ENCODE measurements at places on chromosomes 12 and 14.

DNA sequence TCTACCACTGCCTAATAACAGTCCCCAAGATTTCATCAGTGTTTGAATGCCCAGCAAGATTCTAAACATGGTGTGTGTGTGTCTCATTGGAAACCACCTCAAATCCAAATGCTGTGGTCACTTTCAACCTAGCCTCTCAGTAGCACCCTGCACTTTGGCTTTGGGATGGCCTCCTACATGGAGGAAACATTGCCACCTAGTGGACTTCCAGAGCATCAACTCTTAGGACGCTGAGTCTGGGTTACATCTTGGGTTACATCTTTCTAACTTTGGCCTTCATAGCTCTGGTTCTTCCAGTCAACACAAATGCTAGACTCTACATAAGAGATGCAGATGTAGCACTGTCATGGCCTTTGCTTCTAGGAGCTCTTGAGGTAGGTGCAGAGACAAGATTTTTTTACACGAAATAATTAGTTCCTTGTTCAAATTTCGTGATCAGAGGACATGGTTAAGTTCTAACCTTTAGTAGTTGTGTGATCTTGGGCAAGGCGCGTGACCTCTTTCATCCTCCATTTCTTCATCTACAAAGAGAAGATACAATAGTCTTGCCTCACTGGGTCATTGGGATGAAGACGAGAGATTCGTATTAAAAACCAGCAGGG, 113.5 kb upstream of the VASH1 start:
- peak; percentile 66 for DNase-seq

GRCh38 chr12:70698345-70698744, 61.1 kb upstream of the PTPRB start:
- no peak for DNase-seq

GRCh38 chr12:107651571-107652449, 33.8 kb upstream of the PWP1 start:
- no peak for DNase-seq

DNA sequence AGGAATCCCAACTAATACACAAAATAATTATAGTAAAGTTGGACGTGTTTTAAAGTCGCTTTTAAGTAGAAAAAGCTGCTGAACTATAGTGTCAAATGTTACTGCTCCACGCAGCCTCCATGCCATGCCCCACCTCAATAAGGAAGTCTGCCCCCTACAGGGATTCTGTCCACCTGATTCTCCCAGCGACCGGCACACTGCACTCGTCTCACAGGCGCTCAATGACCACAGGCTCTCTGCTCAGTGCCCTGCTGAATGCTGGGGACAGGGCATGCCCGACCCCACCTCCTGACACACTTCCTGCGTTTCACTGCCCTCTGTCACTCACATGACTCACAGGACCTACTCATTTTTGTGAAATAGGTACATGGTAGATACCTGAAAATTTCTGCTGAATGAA, 48.9 kb downstream of the BDKRB1 start:
- DNase-seq = peak; percentile 8

- no peak for DNase-seq
Observed at GRCh38 chr12:14481201-14481600, 86.5 kb downstream of the PLBD1 start.

DNA sequence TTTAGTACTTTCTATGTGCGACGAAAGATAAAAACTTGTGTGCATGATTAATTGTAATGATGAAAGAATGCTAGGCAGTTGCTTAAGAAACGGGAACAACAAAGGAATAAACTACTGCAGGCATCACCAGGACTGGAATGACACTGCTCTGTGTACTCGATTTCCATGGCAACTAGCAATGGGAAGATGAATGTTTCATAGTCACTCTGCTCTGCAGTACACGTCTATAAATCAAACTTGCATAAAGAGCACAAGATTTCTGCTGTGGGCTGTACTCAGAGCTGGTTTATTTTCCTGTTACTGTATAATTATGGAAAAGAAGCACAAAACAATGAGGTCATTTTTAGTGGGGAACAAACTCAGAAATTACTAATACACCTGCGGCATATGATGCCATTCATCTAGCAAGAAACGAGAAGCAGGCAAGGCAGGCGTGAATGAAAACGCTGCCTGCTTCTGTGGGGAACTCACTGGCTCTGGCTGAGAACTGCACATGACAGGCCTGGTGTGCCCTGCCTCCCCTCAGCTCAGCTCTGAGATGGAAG, 41.8 kb downstream of the EFCAB11 start:
- DNase-seq = peak; percentile 82

DNA sequence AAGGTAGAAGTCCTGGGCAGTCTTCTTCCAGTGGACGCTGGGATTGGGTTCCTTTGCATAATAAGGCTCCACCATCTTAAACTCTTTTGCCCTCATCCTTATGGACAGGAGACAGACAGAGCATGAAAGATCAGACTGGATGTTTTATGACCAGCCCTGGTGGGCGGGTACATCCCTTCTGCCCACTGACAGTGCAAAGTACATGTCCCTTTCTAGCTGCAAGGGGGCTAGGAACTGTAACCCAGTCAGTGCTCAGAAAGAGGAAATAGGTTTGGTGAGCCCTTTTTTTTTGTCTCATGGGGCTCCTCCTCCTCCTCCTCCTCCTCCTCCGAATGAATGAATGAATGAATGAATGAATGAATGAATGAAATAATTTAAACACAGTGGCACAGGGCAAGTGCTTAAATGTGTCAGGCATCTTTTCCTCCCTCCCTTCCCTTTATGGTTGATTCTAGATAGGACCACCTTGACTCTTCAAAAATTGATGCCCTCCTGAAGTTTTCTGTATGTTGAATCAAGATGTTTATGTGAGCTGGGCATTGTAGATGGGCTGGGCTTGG, 36.4 kb upstream of the HNF1A start:
- DNase-seq = no peak

GRCh38 chr12:127280393-127281275, 986.3 kb upstream of the TMEM132C start:
- no peak for DNase-seq

- no peak for DNase-seq
Observed at GRCh38 chr12:127803545-127803944, 463.4 kb upstream of the TMEM132C start.

- peak; percentile 7 for DNase-seq
Observed at GRCh38 chr12:29396774-29397173, 15.8 kb upstream of the ERGIC2 start.

DNA sequence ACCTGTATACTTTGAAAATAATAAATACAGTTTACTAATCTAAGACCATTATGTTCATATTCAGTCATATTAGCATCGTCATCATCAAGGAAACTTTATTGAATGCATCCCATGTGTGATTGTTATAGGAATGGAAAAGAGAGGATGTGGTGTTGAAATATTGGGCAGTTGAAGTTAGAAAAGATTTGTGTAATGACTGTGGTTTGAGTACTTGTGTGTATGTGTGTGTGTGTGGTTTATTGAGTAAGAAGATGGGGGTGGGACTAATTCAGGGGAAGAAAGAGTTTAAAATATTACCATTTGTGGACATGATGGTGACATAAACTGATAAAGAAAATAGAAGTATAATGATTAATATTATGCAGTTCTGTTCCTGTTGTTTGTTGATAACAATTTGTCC, 238.7 kb upstream of the SEL1L start:
- DNase-seq = no peak

GRCh38 chr14:56731187-56731586, 79.1 kb downstream of the OTX2 start:
- DNase-seq = no peak

GRCh38 chr12:50936821-50937530, 15.4 kb upstream of the HIGD1C start:
- no peak for DNase-seq

- DNase-seq = no peak
Observed at GRCh38 chr12:110050927-110051326, 2.6 kb upstream of the C12orf76 start.

DNA sequence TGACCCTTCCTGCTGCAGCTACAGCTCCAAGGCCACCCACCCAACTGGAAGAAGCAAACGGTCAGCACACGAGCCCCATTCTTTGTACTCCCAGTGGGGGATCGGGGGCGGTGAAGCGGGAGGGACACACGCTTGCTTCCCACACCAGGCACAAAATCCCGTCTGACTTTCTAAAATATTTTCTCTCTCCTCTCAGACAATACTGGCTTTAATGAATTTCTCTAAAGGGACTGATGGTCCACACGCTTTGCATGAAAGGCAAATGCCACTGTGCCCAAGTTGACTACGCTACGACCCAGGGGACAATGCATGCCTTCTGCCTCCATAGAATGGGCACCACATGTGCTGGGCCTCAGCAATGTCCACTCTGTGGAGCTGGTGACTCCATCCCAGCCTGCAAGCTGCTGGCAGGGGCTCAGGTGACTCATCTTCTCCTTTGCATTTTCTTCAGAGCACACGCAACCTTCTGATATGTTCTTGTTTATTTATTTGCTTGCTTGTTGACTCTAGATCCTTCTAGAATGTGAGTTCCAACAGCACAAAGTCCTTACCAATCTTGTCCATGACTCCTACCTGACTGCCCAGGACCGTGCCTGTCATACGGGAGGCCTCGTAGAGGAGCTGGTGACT, 15.6 kb downstream of the SYNE3 start:
- peak; percentile 69 for DNase-seq

DNA sequence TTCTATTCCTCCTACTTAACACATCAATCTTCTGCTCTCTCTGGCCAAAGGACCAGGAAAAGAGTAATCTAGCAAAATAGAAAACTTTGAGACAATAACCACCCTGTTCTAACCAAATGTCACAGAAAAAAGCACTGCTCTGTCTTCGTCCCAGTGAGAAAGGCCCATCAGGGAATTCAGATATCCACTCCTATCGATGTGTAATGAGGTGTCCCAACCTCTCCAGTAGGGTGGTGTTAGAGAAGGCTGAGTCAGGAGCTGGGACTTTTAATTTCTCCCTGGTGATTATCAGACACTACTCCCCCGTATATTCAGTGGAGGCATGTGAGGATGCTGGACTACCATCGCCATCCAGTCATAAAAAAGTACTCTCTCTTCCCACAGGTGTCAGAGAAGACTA, 130.3 kb downstream of the TMTC3 start:
- DNase-seq = peak; percentile 10

- no peak for DNase-seq
Observed at GRCh38 chr12:114779647-114780046, 95.7 kb upstream of the TBX3 start.

DNA sequence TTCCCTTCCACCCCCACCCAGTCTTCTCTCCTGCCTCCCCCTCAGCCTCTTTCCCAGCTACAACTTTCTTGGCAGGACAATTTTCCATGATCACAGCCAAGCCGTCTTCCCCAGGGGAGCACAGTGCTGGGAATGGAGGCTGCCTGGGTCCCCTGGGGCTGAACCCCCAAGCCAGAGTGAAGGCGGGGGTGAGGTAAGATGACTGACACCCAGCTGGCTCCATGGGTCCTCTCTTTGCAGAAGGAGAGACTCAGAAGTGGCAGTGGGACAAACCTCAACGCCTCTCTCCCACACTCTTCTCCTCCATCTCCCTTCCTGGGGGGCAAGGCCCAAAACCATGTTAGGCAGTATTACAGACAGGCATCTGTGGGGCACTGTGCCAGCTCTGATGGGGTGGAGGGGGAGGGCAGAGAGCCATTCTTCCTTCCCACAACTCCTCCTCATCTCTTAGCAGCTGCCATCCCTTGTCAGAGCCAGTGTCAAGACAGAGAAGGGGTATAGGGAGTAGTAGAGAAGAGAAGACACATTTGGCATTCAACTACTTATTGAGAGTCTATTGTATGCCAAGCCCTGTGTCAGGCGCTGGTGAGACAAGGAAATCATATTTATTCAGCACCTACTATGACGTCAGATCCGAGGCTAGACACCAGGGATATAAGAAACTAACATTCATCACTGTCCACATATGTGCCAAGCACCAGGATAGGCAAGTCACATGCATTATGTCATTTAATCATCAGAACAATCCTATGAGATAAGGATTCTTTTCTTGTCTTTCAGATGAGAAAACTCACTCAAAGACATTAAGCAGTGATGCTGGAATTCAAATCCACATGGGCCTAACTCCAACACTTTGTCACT, 3.6 kb downstream of the ITGA7 start:
- no peak for DNase-seq

GRCh38 chr14:52048641-52049204, 20.1 kb downstream of the NID2 start:
- peak; percentile 70 for DNase-seq

- no peak for DNase-seq
Observed at GRCh38 chr12:109735051-109735521, 21.5 kb downstream of the FAM222A start.

DNA sequence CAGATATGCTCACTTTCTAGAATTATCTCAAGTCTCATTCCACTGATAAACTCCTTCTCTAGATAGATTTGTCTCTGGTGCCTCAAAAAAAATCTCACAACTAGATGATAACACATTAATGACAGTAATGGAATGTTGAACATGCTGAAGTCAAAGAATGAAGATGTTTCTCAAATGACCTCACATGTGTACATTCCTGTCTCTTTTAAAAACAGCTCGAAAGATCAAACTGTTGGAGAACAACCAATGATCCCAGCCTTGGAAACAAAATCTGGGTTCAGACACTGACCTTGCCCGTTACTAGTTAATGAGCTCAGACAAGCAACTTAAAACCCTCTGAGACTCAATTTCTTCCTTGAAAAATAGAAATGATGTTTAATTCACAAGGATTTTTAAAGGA, 44.7 kb upstream of the KCNJ8 start:
- DNase-seq = no peak

DNA sequence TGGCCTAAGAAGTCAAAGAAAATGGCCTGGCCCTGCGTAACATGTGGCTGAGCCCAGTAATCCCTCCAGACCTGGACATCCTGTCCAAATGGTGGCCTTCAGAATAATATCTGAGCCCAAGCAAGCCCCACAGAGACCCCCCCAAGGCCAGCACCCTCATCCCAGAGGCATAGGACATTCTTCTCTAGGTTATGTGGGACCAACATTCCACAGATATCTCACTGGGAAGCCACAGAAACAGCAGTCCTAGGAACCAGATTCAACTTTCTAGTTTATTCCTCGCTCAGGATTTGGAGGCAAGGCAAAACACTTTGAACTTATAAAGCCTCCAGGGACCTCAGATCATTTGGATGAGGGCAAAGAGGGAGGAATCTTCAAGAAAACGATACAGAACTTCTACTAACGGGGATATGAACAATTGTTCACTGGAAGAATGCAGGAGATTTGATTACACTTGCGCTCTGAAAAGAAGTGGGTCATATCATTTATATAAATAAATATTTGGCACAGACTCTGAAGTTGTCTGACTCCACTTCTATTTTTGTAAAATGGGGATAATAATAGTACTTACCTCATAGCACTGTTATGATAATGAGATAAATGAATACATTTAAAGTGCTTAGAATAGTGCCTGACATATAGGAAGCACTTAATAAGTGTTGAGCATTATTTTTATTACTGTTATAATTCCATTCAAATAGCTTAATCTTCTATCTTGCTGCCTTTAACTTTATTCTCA, 171.5 kb downstream of the NUAK1 start:
- no peak for DNase-seq

- no peak for DNase-seq
Observed at GRCh38 chr14:54591866-54592265, 24.9 kb downstream of the SAMD4A start.

Data from Daoy (cell line).